ENCODE measurements at places on chromosomes 5 and 9.

GRCh38 chr9:135959814-135960213, 1.4 kb downstream of the UBAC1 start:
- no peak for DNase-seq

GRCh38 chr9:110160123-110160522, 47.8 kb downstream of the C9orf152 start:
- DNase-seq: no peak

GRCh38 chr9:134634176-134634575, 7.4 kb upstream of the COL5A1 start:
- DNase-seq: no peak

DNA sequence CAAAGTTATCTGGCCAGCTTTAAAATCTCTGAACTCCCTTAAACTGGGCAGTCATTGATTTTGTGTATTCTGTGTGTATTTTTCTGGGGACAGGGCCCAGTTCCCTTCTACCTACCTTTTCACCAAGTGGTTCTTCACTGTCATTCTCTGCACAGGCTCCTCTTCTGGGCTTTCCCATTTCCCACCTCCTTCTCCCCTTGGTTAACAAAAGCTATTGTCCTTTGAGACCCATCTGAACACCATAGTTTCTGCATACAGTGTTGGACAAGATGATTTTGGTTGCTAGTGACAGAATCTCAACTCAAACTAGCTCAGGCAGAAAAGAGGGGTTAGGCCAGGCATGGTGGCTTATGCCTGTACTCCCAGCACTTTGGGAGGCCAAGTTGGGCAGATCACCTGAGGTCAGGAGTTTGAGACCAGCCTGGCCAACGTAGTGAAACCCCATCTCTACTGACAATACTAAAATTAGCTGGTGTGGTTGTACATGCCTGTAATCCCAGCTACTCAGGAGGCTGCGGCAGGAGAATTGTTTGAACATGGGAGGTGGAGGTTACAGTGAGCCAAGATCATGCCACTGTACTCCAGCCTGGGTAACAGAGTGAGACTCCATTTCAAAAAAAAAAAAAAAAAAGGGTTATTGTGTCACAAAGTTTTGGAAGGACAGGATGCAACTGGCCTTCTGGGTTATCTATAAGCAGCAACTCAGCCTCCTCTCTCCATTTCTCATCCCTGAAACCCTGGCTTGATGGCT, 31.0 kb upstream of the ANKRD34B start:
- no peak for DNase-seq

- DNase-seq: no peak
Measured at GRCh38 chr9:98997604-98998003, 53.9 kb downstream of the COL15A1 start.

- no peak for DNase-seq
Measured at GRCh38 chr9:86926145-86926544, 21.2 kb downstream of the GAS1 start.

- DNase-seq: no peak
Measured at GRCh38 chr5:132483661-132484390, 6.7 kb downstream of the IRF1 start.

DNA sequence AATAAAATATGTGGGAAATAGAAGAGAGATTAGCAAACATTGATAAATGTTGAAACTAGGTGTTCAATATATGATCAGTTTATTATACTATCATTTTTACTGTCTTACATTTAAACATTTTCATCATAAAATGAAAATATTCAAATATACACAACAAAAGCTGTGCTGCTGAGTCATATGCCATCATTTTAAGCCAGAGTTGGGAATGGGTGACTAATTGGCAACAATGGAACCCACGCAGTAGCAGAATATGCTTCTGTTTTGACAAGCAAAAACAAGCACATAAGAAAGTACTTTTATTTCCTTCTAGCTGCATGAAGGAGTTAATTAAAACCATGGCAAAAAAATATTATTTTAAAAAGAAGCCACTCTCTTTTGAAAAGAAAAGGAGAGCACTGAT, 340.0 kb upstream of the EDIL3 start:
- peak; percentile 28 for DNase-seq

- no peak for DNase-seq
Measured at GRCh38 chr9:93683331-93684134, 107.1 kb downstream of the PHF2 start.

- DNase-seq: no peak
Measured at GRCh38 chr5:141691286-141691866, 9.3 kb upstream of the ARAP3 start.

DNA sequence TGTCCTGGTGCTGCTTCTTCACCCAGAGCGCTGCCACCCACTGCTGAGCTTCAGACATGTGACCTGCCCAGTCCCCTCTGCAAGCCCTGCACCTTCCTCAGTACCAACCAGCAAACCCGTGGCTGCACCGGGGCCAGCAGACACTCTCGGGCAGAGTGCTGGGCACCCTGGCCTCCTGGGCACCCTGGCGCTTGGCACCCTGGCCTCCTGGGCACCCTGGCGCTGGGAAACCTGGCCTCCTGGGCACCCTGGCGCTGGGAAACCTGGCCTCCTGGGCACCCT, 31.7 kb upstream of the SLC12A7 start:
- no peak for DNase-seq

- DNase-seq: peak; percentile 98
Measured at GRCh38 chr9:112061152-112061740, 113.9 kb downstream of the SUSD1 start.

- no peak for DNase-seq
Measured at GRCh38 chr9:35757226-35757891, 3.3 kb upstream of the MSMP start.

DNA sequence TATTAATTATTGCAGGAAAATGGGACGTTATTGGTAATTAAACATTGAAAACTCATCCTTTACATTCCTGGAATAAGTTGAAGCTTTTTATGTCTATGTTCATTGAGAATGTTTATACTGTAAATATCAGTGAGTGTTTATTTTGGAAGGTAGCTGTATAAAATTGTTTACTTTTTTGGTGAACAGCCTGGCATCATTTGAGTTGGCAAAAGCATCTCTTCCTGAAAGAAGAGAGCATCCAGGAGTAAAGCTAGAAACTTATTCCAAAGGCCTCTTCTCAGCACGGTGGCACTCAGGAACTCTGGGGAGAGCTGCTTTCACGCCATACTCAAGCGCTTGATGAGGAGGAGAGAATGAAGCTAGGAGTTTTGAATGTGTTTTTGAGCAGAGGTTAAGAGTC, 79.9 kb downstream of the GAPVD1 start:
- no peak for DNase-seq

DNA sequence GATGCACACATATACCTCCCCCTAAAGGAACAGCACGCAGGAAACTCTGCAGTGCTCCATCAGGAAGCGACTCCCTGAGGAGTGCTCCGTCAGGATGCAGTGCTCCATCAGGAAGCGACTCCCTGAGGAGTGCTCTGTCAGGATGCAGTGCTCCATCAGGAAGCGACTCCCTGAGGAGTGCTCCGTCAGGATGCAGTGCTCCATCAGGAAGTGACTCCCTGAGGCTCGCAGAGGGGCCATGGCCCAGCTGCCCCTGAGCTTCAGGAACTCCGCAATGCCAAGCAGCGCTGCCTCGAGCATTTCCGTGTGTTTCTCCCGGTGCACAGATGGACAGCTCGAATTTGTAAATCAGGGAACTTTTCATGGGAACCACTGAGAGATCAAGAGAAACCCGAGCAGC, 88.1 kb downstream of the PAX5 start:
- DNase-seq: no peak

DNA sequence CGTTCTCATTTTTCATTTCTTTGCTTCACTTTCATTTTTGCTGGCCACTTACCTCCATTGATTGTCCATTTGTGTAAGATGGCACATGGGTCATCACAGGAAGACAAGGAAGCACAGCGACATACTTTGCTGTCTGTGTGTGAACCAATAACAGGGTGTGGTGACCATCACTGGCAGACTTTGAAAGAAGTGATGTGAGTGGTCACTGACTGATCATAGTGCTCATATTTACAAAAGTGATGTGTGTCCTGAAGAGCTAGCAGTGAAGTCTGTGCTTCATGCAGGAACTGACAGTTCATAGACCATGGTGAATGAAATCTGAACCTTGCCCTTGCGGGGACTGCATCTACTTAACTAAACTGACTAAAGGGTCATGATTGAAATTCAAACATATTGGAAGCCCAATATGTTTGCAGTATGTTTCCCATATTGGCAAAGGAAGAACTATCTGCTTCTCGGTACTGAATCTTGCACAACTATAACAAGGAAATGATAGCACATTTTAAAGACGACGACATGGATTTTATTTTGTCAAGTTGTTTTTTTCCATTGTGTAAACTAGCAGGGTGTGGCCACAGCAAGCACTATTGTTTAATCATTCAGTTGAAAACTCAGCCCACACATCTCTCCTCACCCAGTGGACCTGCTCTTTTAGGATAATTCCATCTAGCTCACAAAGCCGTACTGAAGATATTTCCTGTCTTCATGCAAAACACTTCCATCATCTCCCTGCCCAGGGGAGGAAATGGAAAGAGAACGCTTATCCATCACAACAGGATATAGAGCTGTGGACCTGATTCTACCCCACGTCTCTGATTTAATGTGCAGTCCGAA, 232.0 kb upstream of the ANKRD55 start:
- no peak for DNase-seq

GRCh38 chr5:72478276-72478675, 28.9 kb downstream of the ZNF366 start:
- DNase-seq: no peak

DNA sequence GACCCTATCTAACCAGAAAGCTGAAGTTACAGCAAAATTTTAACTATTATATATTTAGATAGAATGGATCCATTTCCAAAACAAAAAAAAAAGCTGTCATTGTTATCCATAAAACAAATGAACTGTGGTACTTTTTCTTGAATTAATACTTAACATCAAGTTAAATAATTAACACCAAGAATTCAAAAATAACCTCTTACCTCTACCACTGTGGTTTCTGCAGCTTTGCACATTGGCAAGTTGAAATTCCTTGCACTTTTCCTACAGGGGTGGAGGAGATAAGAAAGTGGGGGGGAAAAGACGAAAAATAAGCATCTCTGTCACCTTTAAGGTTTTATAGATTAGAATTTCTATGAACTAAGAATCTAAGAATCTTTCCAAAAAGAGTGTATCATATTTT, 30.0 kb downstream of the OXCT1 start:
- DNase-seq: no peak

DNA sequence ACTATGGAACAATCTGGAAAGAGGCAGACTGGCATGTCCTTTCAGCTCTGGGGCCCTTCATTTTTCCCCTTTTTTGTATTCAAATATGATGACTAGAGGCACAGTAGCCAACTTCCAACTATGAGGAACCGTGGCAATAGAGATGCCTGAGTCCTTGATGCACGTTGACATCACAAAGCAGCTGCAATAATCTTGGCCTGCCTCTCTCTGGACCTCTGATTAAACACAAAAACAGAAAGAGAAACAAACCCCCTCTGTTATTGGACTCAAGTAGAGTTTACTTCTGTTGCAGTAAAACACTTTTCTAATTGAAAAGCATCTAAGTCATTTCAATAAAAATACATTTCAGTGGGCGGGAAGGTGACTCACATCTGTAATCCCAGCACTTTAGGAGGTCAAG, 122.2 kb upstream of the GRAMD2B start:
- DNase-seq: no peak

DNA sequence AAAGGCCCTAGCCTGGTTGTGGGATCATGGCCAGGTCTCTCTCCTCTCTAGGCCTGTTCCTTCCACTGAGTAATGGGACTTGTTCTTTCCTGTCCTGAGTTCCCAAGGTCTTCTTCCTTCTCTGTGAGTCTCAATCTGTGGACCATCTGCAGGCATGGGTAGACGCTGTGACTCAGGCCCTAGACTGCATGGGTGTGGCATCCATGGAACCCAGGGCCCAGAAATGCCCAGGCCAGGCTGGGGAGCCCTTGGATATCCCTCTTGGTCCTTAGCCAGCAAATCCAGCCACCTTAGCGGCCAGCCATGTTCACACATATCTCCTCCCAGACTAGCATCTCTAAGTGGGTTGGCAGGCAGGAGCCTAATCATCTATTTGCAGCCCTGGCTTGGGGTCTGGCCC, 2.3 kb upstream of the ACSL6 start:
- no peak for DNase-seq

GRCh38 chr9:68698943-68699509, 6.0 kb upstream of the PIP5K1B start:
- DNase-seq: no peak

GRCh38 chr5:180130876-180131740, 59.5 kb upstream of the RNF130 start:
- no peak for DNase-seq

- DNase-seq: no peak
Measured at GRCh38 chr9:82130331-82131042, 141.9 kb downstream of the SPATA31D1 start.

DNA sequence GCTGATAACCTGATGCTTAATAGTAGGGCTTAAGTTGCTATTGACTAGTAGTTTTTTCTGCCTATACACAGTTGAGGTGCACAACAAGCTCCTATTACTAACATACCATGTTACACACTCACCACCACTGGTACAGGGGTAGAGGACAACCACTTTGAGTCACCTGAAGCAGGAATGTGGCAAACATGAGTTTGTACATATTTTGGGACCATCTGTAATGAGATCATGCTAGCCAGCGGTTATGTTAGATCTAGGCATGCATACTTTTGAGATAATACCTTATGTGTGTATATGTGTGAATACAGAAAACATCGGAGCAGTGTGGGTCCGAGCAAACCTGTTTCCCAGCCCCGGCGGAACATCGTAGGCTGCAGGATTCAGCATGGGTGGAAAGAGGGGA, 72.8 kb upstream of the NXNL2 start:
- peak; percentile 37 for DNase-seq

GRCh38 chr9:105911104-105911911, 217.0 kb downstream of the TMEM38B start:
- peak; percentile 42 for DNase-seq

GRCh38 chr5:35458824-35459207, 158.8 kb upstream of the SPEF2 start:
- DNase-seq: no peak

DNA sequence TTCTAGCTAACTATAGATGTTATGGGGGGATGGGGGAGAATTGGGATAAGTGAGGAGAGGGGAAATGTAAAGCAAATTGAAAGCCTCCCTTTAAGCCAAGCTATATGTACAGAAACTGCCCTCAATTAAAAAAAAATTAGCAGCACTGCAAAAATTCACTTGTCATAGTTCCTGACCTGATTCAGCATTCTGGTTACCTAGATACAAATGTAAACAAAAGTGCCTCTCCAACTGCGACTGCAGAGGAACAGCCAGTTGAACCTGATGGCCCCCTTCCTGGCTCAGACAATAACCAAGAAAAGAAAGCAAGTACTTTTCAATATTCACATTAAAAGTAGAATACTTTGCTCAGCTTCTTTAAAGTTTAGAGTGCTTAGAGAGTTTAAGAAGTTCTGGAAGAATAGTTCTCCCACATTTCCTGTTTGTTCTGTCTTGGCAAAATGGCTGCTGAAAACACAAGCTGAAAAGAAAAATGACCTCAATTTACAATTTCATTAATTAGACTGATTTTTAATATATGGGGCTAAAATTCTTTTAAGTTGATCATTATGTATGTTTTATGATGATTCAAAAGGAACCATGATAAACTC, 1.5 kb downstream of the FAM81B start:
- DNase-seq: no peak

- DNase-seq: no peak
Measured at GRCh38 chr9:93237540-93237939, 53.6 kb downstream of the WNK2 start.

GRCh38 chr5:175889910-175890684, 18.7 kb downstream of the CPLX2 start:
- DNase-seq: peak; percentile 9
